KG1 (cell line): ENCODE measurements at places on chromosomes 6 and 20.

GRCh38 chr6:116419069-116419786 is 41.9 kb upstream of the CALHM6 start:
- DNase-seq, result no peak

DNA sequence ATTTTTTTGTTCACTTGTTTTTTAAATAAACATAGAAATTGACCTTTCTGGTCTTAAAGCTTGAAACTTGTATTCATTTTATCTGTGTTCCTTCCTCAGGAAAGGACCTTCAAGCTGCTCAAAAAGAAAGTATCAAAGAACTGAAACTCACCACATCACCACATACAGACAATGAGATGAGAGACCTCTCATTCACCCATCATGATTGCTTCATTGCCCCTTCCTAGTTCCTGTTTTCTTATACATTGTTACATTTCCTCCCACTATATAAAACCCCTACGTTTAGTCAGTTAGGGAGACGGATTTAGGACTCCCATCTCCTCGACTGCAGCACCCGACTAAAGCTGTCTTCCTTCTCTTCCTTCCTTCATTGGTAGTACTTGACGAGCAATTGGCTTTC is 180.5 kb upstream of the OPRM1 start:
- no peak for DNase-seq

DNA sequence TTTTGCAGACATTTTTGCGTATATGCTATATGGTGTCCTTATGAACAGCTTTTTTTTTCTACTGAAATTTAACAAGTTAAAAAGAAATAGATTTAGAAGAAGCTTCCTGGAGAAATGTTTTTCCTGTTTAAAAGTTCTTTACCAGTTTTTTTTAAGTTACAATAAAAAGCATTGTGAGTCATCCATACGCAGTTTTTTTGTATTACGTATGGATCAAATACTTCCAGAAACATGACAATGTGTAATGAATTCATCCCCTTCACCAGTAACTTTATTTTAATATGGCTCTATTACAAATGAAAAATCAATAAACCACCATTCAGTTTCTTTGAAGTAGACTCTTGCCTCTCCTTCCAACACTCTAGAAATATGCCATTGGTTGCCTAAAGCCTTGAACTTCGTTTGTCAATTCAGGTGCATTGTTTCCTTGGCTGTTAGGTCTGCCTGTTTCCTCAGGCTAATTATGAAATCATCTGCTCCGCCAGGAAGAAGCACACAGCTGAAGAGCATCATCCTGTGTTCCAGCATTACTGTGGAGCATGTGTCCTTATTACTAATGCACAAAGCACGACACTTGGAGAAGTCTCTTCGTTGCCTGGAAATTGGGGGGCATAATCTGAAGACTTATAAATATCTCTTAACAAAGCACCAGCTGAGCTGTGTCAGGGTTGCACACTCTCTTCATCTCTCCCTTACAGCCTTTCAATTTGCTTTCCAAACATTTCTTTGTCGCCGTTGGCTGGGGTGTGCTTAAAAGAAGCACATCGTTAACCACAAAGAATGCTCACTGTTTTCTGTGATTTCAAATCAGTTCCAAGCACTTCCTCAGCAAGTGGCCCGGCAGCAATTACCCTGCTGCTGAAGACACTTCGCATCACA is 9.6 kb downstream of the MOXD1 start:
- DNase-seq, result no peak

DNA sequence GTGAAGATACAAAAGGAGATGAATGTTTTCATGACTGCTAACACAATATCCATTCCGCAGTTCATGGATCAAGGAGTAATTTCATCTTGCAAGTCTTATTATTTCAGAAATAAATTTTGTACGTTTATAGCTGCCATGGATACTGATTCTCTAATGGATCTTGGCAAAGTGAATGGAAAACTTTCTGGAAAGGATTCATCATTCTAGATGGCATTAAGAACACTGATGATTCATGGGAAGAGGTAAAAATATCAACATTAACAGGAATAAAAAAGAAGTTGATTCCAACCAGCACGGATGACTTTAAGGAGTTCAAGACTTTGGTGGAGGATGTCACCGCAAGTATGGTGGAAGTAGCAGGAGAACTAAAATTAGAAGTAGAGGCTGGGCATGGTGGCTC is 2.8 kb downstream of the HUS1B start:
- no peak for DNase-seq

DNA sequence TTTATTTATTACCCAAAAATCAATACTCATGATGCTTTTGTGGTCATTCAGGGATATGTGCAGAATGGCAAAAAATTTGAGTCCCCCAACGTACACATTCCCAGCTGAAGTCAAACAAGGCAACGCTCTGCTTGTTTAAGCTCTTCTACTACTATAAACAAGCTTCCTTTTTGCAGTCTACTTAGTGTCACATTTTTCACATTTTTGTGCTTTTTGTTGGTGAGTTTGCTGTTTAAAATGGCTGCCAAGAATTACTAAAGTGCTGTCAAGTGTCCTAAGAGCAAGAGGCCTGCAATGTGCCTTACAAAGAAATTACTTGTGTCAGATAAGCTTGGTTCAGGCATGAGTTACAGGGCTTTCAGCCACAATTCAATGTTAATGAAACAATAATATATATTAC is 2.1 kb downstream of the WFDC8 start:
- no peak for DNase-seq

DNA sequence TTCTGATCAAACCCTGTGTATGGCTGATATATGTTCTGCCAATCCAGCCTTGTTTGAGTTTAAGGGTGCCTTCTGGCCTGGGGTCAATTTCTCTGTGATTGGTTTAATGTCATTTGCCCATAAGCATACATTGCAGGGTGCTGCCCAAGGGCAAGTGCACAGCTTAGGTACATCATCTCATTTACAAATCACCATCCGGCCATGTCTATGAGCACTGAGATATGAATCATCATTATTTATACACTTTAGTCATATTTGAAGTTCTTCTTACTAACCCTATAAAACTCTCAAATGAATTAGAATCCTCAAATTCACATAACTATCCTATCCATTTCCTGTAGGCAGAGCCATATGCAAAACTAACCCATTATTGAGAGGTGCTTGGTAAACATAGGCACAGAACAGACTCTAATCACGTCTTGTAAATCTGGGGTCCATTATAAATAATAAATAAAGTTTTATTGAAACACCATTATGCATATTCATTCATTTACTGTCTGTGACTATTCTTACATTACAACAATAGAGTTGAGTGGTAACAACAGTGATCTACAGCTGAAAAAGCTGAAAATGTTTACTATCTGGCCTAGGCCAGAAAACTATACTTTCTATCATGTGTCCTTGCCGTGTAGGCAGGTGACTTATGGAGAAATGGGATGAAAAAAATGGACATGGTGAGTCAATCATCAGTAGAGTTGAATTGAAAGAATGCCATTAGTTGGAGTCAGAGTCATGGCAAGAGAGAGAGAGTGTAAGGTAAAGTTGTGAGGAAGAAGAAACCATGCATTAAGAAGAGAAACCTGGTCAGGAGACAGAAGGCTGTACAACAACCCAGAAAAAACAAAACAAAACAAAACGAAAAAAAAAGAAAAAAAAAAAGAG is 25.0 kb downstream of the KCNQ5 start:
- no peak for DNase-seq
